ENCODE measurements at places on chromosomes 3 and 15.

GRCh38 chr3:191592105-191592504 lies 131.1 kb downstream of the PYDC2 start:
- no peak for DNase-seq

- no peak for DNase-seq
Observed at GRCh38 chr15:51355096-51355495, 13.6 kb downstream of the GLDN start.

DNA sequence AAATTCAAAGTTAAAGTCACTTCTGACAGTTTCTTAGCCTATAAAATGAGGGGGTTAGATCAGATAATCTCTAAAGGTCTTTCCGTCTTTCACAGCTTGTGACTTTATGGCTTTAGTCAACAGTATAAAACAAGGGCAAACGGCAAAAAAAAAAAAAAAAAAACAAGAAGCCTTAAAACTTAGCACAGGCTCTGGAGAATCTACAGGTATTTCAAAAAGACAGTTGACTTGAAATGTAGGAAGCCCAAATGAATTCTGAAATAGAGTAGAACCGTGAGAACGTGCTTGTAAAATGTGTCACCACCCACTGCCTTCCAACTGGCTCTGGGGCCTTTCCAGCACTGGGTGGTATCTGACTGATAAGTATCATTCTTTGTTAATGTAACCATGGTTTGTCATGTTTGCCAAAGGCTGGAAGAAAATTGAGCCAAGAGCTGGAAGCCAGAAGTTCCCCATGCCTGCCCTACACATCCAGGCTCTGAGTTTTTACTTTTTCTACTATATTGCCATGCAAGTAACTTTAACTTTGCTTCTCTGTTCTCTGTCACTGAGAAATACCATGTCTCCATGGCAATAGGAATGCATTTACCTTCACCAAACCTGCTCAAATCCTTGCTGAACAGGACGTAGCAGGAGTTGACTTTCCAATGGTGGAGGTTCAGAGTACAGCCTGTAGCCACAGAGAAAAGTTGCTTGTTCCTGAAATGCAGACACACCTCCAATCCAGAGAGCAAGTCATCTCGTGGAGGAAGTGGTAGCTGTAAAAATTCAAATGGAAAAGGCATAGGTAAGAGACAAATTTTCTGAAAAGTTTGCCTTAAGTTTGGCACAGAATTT lies 35.8 kb upstream of the THSD4 start:
- DNase-seq = no peak

DNA sequence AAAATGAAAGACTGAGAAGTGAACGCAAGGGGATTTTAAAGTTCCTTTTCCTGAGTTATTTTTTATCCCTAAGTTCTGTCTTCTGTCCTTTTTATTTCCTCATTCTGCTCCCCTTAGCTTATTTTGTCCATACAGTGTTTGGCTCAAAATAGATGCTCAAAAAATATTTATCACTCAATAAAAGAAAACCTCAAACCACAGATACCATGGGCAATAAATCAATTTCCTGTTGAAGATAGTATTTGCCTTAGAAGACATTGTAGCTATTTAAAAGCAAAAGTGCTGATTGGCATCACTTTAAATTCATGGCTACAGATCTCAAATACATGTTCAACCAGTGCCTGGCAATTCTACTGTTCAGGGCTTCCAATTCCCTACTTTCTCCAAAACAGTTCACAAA lies 316.5 kb upstream of the ADAMTS9 start:
- no peak for DNase-seq

- no peak for DNase-seq
Observed at GRCh38 chr15:72908713-72909112, 125.2 kb upstream of the ADPGK start.

- DNase-seq = no peak
Observed at GRCh38 chr15:28947221-28947674, 61.5 kb downstream of the APBA2 start.

- DNase-seq = no peak
Observed at GRCh38 chr3:157529751-157530150, 26.5 kb upstream of the VEPH1 start.

GRCh38 chr3:188822411-188822810 lies 349.4 kb upstream of the TPRG1 start:
- no peak for DNase-seq

DNA sequence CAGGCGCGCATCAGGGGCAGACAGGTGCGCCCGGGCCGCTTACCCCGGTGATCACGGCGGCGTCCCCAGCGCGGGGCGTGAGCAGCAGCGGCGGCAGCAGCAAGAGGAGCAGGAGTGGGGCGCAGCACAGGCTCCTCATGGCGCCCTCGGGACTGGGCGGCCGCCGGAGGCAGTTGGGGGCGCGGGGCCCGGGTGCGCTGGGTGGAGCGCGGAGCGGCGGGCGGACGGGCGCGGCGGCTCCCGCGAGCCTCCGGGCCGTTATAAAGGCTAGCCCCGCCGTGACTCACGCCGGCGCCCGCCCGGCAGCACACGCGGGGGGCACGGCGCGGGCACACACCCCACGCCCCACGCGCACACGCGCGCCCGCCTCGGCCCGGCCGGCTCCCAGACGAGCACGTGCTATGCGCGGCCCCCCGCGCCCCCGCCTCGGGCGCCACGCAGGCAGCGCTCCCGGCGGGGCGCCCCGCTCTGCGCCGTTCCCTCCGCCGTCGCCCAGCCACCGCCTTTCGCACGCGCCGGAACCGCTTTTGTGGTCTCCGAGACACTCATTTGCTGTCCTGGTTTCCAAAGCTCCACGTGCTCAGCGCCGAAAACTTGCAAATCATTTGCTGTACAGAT lies at the start of gene PROK2:
Gene PROK2, minus strand, starts transcription at position 235 of the 618 bp plus-strand sequence. Its CDS starts 96 bp downstream, at position 139.
- DNase-seq = no peak

- DNase-seq = no peak
Observed at GRCh38 chr3:138348754-138349739, 668 bp downstream of the MRAS start.

- no peak for DNase-seq
Observed at GRCh38 chr15:50064673-50065072, 54.4 kb downstream of the ATP8B4 start.

DNA sequence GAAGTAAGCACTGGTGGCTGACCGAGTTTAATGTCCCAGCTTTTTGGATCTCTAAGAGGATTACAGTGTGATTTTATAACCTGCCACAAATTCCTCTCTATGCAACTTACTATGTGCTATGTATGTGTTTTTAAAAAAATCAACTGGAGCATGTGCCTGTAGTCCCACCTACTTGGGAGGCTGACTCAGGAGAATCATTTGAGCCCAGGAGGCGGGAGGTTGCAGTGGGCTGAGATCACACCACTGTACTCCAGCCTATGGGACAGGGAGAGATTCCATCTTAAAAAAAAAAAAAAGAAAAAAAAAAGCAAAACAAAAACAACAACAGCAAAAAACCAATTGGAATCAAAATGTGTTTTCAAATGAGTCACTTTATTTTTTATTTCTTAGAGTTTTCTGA lies 29.6 kb downstream of the DUT start:
- no peak for DNase-seq

GRCh38 chr3:74287557-74287956 lies 326.9 kb downstream of the CNTN3 start:
- DNase-seq = no peak

- no peak for DNase-seq
Observed at GRCh38 chr3:96538186-96538585, 276.2 kb upstream of the EPHA6 start.

DNA sequence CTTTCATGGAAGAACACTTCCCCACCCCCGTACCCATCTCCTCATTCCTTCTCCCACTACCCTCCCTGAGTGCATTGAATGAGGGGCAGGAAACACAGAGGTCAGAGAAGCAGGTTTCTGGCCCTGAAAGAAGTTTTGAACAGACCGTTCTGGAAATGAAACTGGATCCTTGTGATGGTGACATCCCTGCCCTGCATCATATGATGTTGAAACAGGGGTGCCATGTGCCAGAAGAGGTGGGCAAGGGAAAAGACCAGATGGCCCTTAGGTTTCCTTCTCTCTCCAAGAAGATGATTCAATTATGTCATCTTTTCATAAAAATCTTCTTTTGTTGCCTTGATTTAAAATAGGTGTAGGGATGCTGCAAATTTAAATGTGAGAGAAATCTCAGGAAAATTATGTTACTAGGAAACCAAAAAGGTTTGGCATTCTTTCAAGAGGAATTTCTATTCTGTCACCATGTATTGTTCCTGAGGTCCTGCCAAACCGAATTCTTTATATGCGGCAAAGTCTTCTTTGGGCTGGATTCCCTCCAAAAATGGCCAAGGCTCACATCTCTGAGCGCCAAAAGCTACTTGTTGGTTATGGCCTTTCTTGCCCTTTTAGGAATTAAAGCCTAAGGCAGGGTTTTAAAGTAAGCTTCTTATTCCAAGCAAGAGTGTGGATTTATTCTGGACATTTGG lies 19.9 kb upstream of the TNFAIP8L3 start:
- DNase-seq = no peak

All from activated T-helper 1 cell treated with Interleukin-2 at 50 U/mL for 16 hours (primary cell).